Glomerular endothelial cell (primary cell): ENCODE measurements at places on chromosomes 11 and 22.
A peak's percentile ranks its signal among the peaks of the same experiment; 100 is the strongest.

DNA sequence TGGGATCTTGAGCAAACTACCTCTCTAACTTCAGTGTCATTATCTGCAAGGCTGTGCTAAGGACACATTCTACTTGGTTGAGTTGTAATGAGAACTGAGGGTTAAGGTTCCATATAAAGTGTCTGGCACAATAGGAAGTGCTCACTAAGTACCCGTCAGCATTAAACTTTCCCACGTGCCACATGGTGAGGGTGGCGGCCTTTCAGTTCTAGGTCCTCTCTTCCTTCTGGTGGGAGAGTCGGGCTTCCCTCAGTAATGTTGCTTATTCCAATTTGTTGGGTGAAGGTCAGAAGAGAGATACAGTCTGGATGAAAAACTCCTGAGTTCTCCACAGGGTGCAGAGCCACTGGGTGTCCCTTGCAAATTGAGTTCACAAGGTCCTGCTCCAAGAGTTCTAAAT is 4.6 kb upstream of the CD6 start:
- DNase-seq = no peak

- no peak for DNase-seq
Measured at GRCh38 chr22:20012741-20013331, 3.8 kb downstream of the ARVCF start.

DNA sequence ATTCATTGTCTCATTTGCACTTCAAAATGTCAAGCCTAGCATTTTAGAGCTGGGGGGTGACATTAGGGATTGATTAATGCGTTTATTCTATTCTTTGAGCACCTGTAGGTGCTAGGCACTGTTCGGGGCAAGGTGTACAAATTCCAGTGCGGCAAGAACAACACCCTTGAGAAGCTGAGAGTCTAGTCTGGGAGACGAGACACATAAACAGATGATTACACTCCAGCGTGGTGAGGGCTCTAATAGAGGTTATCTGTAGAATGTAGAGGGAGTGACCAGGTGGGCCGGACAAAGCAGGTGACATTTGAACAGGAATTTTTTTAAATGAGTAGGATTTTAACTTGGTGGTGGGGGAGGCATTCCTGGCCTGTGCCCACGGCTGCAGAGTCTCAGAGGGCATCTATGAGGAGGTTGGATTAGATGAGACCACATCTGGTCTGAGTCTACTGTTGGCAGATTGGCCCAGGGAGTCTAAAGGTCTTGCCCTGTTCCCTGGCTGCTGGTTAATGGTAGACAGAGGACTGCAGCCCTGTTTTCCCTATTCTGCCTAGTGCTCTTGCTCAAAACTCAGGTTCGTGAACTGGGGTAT is 970 bp downstream of the CAT start:
- no peak for DNase-seq

DNA sequence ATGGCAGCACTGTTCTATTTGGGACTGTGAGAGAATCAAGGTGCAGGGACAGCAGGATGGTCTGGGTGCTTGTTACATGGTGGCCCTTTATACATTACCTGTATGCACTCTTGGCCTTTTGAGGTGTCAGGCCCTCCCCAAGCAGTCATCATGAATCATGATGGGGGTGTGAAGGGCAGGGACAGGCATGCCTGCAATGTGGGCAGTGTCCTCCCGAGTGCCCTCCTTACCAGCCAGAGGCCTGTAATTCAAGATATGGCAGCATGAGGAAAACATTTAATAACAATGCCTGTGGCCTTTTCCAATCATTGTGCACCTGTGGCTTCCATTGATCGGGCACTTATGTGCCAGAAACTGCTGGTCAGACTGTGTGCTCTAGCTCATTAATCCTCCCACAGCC is 25.5 kb upstream of the CYP2D6 start:
- DNase-seq = no peak

DNA sequence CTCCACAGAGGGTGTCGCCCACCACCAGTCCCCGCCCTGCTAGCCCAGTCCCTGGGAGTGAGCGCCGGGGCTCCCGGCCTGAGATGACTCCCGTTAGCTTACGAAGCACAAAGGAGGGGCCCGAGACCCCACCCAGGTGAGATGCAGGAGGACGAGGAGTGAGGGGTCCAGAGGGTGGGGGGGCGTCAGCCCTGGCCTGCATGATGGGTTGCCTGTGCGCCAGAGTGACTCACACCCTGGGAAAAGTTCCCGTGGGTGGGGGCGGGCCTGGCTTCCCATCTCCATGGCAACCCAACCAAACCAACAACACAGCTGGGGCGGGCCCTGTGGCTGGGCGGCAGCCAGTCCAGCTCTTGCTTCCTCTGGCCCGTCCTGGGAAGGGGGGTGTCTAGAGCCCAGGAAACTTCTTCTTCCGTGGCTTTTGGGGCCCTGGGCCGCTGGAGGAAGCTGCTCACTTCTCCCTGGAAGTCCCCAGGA is 4.5 kb downstream of the GAS2L1 start:
- DNase-seq = peak; percentile 68

DNA sequence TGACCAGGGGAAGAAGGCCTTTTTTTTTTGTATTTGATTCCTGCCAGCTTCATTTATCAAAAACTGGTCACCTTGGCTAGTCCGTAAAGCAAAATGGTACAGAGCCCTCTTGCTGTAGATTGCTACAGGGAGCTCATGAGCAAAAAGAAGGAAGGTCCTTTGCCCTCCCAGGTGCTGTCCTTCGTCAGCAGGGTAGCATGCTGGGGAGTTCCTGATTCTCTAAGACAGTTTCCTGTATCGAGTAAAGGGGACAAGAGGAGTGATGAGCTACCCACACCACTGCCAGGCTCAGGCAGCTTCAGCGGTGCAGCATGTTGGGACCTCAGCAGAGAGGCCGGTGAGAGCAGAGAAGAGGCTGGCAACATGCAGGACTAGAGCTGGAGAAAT is 67.8 kb upstream of the CSNK2A3 start:
- DNase-seq = no peak

DNA sequence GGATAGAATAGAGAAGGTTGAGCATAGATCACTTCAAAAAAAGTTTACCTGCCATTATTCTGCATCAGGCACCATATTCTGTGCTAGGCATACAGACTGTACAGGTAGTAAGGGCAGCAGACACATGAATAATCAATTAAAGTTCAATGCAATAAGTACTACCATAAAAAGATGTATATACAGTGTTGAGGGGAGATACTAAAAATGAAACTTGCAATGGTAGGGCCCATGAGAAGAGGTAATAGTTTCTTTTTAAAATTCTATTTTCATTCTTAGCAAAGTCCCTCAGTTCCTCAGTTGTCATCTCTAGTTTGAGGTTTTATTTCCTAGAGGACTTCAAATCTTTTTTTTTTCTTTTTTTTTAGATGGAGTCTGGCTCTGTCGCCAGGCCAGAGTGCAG is 819.9 kb downstream of the FAM181B start:
- no peak for DNase-seq

GRCh38 chr22:39940757-39941305 is 19.4 kb upstream of the TMA7B start:
- DNase-seq = no peak

DNA sequence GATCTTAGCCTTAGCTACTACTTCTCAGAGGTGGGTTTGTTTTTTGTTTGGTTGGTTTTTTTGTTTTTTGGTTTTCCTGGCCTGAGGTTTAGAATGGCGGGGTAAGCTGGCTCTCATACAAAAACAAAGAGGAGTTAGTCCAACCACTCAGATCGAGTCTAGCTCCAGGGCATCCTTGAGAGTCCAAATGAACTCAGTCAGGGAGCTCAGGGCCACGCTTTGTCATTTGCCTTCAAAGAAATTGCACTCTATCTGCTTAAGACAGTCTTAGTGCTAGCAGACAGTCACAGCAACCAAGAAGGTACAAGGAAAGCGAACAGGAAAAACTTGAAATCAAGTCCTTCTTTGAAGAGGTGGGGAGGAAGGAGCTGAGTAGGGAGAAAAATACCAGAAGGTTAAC is 11.1 kb downstream of the C11orf42 start:
- DNase-seq = no peak

- DNase-seq = no peak
Measured at GRCh38 chr22:39242595-39243438, 2.0 kb downstream of the PDGFB start.

DNA sequence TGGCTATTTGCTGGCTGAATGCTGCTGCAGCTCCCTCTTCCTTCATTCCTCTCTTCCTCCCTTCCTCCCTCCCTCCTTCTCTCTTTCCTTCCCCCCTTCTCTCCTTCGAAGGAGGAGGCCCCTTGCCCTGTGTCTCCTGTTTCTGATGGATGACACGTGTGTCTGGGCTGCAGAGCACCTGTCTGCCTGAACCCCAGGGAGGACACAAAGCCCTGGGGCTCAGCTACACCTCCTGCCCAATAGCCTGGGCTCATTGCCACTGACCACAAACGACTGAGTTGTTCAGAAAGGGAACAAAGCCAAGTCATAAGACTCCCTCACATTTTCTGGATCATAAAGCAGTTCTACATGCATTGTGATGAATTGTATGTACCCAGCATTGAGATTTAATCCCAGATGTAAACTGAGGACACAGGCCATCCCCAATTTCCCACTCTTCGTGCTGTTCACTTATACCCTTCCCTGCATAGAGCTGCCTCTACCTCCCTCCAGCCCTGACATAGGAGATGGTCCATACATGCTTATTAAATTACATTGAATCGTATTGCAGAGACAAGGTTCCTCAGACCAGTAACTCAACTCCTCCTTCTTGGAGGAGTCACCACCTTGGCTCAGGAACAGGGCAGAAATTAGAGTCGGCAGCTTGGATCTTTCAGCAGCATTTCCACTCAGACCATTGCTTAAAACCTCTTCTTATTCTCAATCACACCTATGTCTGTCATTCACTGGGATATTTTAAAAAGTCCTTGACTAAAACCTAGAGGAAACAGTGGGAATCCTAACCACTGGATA is 1.2 kb downstream of the CSRP3 start:
- DNase-seq = no peak

GRCh38 chr11:27081056-27081455 is 40.4 kb downstream of the BBOX1 start:
- no peak for DNase-seq

- no peak for DNase-seq
Measured at GRCh38 chr11:109864151-109864661, 229.0 kb upstream of the ZC3H12C start.

- no peak for DNase-seq
Measured at GRCh38 chr11:67302571-67303131, 679 bp upstream of the SSH3 start.

DNA sequence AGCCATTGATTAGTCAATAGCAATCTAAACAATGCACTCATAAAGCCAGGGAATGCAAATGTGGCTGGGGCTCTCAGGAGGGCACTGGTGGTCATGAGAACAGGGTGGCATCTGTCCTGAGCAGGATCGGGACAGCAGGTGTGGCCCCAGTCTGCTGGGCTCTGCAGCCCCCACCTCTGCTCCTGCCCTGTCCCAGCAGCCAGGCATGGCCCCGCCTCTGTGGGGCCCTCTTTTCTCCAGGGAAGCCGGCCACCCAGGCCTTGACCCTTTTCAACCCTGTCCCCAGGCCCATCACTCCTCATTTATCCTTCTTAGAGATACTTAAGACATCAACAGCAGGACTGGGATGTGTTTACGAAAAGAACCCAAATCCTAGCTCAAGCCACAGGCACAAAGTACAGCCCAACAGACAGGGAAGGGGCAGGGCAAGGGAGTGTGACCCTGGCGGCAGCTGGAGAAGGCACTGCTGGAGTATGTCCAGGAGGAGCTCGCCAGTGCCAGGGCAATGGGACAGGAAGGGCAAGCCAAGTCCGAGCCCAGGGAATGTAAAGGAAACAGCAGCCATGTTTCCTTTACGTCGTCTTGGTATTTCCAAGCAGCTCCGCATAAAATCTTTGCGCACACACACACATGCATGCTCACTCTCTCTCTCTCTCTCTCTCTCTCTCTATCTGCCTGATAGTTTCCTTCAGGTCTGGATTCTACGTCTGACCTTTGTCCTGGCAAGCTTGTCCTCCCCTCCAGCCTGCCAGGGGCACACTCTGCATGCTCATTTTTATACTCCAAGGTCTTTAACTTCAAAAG is 59.9 kb downstream of the DGCR2 start:
- DNase-seq = no peak

DNA sequence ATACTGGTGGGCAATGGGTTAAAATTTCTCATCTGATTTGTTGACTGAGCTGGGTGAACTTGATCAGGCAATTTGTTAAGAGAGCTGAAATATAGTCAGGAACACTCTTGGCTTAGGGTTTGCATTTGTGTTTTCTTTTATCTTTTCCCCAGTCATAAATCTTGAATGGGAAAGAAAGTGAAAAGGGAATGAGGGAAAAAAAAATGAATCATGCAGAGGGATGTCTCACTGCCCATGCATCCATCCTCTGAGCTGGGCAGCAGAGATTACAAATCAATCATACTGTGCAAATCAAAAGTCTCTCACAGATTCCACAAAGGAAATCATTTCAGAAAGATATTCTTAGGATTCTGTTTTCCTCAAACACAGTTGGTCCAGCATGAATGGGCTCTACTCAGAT is 174.2 kb upstream of the MPPED2 start:
- DNase-seq = no peak

DNA sequence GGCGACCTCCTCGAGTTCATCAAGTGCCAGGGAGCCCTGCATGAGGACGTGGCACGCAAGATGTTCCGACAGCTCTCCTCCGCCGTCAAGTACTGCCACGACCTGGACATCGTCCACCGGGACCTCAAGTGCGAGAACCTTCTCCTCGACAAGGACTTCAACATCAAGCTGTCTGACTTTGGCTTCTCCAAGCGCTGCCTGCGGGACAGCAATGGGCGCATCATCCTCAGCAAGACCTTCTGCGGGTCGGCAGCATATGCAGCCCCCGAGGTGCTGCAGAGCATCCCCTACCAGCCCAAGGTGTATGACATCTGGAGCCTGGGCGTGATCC is 542 bp downstream of the TSSK2 start:
- no peak for DNase-seq

DNA sequence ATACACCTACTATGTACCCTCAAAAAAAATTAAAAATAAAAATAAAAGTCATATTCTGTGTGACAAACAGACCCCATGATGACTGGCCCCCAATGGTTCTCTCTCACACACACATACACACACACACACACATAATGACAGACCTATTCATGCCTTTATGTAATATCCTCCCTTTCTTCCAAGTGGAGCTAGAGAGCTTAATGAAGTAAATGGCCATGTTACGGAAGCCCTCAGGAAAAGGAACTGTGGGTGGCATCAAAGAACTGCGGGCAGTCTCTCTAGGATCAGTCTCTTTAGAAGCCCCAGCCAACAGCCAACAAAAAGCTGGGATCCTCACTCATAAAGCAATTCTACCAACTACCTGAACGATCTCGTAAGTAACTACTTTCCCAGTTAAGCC is 125.5 kb downstream of the SIK3 start:
- no peak for DNase-seq
